ENCODE measurements at places on chromosomes 6 and 20.

DNA sequence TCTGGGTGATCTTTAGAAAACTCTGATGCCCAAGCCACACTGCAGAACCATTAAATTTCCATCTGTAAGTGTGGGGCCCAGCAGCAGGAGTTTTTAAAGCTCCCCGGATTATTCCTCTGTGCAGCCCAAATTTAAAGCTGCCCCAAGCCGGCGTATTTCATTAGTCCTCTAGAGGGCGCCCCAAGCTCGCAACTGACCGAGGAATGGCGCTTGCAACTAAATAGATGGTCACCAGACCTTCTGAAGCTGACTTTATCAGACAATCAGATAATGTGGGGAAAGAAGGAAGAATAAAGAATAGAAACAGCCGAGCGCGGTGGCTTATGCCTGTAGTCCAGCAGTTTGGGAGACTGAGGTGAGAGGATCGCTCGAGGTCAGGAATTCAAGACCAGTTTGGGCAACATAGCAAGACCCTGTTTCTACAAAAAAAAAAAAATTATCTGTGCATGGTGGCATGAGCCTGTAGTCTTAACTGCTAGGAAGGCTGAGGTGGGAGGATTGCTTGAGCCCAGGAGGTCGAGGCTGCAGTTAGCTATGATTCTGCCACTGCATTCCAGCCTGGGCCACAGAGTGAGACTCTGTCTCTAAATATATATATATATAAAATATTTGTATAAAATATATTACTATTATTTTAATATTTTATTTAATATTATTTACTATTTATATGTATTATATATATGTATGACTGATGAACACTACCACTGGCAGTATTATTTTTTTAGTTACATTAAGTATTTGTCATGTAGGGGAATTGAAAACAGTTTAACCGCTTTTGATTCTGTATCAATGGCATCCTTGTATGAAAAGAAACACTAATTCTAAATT is 56.0 kb downstream of the OTOR start:
- DNase-seq: peak; percentile 19

DNA sequence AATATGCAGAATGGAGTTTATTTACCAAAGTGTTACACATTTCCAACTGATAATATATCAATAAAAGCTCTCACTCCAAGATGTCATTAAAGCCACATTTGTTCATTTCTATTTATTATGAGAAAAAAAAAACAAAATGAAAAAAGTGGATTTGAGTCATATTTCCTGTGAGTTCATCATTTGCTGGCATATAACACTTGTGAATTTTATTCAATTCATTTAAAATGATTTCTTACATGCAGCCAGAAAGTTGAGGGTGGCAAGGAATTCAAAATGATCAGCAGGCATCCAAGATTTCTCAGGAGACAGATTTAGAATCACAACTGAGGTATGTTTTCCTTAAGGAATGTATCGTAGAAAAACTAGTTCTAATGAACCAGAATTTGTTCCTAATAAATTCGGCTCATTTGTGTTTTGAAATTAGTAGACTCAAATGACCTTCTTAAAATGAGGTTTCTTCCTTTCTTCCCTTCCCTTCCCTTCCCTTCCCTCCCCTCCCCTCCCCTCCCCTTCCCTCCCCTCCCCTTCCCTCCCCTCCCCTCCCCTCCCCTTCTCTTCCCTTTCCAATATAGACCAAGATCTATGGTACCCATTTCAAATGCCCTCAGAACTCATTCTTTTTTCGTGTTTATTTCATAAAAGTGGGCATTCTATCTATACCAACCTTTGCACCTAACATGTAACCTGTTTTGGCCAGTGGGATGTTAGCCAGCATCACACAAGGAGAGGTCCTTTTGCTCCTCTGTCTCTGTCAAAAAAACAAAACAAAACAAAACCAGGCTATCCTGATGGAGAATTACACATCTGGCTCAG is 357.9 kb upstream of the TSHZ2 start:
- DNase-seq: no peak

DNA sequence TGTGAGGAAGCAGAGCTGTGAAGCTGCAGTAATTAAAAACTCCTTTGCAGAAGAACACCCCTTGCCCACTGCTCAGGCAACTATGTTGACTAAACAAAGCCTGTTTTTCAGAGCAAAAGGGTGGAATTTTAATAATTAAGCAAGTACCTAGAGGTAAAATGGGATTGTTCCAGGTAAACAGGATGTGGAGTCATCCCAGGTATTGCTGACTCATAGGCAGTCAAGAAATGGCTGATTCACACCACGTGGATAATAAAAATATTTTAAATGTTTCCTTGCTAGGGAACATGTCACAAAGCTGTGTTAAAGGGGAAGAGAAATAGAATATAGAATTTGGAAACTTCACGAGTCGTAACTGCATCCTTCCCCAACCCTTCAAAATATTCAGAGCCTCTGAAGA is 491.8 kb downstream of the BTBD3 start:
- DNase-seq: no peak

DNA sequence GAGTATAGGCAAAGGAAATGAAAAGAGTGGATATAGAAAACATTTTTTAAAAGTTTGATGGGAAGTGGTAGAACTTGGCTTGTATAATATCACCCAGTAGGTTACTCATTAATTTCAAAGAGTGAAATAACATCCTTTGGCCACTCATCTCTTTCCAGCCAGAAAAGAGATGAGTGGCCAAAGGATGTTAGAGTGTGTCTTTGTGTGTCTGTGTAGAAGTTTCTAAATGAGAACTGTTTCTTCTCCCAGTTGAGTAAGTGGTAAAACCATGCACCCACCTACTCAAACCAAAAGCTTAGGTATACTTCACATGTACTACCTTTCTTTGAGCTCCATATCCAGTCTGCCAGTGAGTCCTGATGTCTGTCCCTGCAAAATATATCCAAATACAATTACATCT is 47.7 kb upstream of the TMEM244 start:
- no peak for DNase-seq

DNA sequence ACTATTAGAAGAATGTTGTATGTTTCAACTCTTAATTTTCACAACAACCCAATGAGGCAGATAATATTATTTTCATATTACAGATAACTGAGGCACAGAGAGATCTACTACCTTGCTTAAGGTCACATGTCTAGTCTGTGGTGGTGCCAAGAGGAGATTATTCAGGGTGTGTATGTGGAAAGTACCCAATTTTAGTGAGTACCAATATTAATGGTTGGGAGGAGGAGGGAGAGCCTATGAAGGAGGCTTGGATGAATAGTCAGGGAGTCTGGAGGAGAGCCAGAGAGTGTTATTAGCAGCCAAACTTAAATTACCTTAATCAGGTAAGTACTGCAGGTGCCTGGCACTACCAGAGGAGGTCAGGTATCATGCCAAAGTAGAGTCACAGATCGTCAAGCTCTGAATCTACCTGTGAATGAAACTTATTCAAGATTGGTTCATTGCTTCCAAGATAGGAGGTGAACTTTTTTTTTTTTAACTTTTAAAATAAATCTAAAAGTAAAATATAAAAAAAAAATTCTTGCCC is 10.9 kb upstream of the CALHM6 start:
- DNase-seq: no peak

DNA sequence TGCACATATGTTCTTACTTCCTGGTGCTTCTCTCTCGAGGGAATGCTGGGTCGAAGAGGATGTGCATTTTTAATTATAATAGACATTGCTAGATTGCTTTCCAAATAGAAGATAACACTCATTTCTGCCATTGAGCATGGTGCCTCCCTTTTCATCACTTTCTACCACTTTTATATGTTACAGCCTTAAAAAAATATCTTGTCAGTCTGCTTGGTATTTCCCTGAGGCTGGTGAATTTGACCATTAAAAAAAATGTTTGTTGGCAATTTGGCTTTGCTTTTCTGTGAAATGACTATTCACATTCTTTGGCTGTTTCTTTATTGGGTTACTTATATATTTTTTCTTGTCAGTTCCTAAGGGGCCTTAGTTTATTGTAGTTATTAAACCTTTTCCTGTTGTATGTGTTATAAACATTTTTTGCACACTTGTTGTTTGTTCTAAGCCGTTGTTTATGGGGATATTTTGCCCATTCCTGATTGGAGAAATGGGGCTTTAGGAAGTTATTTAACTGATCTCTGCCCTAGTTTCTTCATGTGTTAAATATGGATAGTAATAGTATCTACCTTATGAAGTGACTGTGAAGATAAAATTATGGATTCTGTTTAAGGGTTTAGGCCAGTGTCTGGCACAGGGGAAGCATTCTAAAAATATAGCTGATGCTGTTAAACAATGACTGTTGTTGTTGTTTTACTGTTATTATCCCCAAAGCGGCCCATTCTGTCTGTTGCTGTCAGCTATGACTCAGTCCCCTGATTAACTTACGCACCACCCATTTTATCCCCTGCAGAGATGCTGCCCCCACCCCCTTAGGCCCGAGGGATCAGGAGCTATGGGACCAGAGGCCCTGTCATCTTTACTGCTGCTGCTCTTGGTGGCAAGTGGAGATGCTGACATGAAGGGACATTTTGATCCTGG is 3.8 kb downstream of the DDR1 start:
- no peak for DNase-seq

DNA sequence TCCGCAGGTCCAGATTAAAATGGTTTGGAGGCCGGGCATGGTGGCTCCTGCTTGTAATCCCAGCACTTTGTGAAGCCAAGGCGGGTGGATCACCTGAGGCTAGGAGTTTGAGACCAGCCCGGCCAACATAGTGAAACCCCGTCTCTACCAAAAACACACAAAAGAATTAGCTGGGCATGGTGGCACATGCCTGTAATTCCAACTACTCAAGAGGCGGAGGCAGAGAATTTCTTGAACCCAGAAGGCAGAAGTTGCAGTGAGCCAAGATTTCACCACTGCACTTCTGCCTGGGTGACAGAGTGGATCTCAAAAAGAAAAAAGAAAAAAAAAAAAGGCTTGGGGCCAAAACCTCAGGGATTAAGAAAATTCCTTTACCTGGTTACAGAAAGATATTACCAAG is 30.5 kb downstream of the C6orf15 start:
- DNase-seq: no peak

DNA sequence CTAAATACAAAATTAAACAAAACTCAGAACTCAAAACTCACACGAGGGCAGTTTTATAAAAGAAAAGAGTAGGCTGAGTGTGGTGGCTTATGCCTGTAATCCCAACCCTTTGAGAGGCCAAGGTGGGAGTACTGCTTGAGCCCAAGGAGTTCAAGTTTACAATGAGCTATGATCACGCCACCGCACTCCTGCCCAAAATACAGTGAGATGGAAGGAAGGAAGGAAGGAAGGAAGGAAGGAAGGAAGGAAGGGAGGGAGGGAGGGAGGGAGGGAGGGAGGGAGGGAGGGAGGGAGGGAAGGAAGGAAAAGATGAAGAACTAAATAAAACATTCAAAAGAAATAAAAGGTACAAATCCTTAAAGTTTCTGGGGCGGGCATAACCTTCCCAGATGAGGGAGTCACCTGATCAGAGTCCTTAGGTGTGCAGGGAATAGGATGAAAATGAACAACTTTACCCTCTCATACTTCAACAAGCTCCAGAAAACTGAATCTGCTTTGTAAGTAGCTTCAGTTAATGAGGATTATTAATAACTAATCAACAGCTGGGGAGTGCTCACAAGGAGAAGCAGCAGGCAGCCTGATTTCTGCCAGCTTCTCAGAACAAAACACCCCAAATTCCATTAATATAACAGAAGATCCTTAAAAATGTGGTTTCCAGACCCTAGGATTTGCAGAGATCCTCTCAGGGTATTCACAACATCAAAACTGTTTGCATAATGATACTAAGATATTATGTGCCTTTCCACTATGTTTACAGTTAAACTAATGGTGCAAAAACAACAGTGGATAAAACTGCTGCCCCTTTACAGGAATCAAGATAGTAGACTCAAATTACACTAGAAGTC is 21.8 kb downstream of the LMBRD1 start:
- no peak for DNase-seq

- DNase-seq: no peak
Observed at GRCh38 chr20:48265791-48266190, 480.5 kb upstream of the SULF2 start.

DNA sequence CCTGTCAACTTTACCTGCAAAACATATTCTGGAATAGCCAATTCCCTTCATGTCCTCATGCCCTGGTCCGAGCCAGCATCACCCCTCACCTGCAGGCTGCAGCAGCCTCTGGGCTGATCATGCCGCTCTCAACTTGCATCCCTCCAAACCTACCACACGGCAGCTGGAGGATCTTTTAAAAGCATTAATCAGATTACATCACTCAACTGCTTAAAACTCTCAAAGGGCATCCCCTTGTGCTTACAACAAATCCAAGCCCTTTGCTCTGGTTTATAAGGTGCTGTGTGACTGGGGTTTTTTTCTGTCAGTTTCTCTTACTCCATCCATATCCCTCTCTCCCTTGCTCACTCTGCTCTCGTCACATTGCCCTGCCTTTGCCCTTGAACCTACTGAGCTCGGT is 24.0 kb downstream of the CD40 start:
- DNase-seq: no peak

- DNase-seq: no peak
Observed at GRCh38 chr6:37456816-37457560, 24.0 kb downstream of the CMTR1 start.

- DNase-seq: no peak
Observed at GRCh38 chr6:34096814-34097213, 49.1 kb downstream of the GRM4 start.

- DNase-seq: no peak
Observed at GRCh38 chr6:164911873-164912580, 397.4 kb downstream of the C6orf118 start.

DNA sequence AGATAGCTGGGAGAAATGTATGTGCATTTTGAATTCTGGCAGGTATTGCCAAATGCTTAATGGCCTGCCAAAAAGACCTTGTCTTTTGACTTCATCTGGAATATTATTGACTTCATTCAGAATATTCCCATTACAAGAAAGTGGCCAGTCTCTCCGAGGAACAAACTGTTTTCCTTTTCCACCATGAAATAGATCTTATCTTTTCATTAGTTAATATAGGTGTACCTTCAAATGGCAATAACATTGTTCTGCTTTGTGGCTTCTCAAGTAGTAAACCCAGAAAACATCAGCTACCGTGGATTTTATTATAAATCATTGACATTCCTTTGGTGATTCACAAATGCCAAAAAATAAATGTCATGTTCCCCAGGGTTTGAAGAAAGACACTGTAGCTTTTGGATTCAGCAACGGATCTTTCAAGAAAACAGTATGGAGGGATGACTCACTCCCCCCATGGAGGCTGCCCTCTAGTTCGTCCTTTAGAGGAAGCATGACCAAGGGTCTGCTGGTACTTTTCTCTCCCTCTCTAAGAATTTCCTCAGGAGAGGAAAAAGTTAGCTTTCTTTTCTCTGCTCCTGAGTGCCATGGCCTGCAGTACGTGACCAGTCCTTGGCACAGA is 1.1 kb upstream of the RNF182 start:
- no peak for DNase-seq

DNA sequence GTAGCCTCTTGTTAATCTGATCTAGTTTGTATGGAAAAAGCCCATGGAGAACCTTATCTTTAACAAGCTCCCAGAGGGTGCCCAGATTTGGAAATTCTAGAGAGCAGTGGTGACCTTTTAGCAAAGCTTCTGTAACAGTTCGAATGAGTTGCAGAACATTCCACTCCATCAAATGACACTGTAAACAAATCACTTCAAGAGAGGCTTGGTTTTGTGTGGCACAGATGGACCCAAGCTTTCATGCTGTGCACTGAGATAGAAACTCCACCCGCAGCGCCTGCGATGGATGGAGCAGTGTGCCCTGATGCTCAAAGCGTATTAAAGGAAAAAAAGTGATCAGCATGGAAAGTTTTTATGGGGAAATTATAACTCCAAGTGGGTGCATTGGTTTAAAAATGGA is 55.1 kb upstream of the ISM1 start:
- DNase-seq: no peak
